ENCODE measurements at places on chromosomes 6 and 20.
A peak's percentile ranks its signal among the peaks of the same experiment; 100 is the strongest.

DNA sequence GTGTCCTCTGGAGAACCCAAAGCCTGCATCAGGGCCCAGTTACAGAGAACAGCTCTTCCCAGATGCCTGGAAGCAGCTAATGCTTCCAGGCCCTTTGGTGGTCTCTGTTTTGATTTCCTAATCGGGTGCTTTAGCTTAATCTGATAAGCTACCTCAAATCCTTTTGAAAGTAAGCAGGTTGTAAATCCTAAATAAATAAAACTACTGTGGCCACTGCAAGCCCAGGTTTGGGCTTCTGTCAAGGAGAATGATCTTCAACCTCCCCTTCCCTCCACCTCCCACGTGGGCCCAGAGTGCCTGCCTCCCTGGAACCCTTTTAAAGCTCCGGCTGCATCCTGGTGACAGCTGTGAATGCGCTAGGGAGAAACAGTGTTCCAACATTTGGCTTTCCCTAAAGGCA lies 25.2 kb upstream of the FYN start:
- no peak overlapping the region for H3K4me3 ChIP-seq
- no peak overlapping the region for H3K27ac ChIP-seq
- DNase-seq = no peak
- peaks cover 2% of the 10 kb centered on the region for H3K27me3 ChIP-seq
- no peaks in the 10 kb centered on the region for H3K4me1 ChIP-seq
- H3K36me3 ChIP-seq = no peaks in the 10 kb centered on the region

DNA sequence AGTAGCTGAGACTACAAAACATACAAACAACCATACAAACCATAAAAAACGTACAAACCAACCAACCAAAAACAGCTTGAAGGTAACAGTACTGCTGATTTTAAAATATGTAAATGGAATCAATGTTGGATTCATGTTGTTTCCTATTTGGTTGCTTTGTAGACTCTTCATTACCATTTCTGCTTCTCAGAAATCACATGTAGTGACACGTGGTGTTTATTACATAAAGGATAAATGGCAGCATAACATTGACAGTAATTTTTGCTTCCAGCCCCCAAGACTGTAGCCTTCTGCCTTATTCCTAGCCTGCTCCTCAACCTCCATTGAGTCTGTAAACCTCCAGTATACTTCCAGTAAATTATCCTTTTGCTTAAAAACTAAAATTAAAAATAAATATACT lies 73.3 kb downstream of the KLHL32 start:
- H3K4me1 ChIP-seq = no peaks in the 10 kb centered on the region
- no peak for DNase-seq
- H3K27me3 ChIP-seq = peaks cover 2% of the 10 kb centered on the region
- H3K36me3 ChIP-seq = no peaks in the 10 kb centered on the region
- no peak overlapping the region for H3K27ac ChIP-seq

DNA sequence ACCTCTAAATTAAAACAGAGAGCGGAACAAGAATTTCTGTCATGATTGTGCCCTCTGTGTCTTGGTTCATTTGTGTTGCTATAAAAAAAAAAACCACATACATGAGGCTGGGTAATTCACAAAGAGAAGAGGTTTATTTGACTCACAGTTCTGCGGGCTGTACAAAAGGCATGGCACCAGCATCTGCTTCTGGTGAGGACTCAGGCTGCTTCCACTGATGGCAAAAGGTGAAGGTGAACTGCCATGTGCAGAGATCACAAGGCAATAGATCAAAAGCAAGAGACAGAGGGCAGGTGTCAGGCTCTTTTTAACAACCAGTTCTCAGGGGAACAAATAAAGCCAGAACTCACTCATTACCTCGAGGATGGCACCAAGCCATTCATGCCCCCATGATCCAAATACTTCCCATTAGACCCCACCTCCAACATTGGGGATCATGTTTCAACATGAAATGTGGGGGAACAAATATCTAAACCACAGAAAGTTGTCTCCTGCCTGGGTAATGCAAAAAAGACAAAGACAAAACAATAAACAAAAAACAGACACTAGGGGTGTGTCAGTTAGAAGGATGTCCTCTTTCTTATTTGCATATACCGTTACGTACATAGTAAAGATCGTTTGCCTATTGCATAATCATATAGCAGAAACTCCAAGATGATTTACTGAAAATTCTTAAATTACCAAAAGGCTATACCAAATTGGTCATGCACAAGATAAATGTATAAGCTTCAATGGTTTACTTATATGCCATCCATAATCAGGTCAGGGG lies 17.0 kb downstream of the SERPINB9 start:
- peaks cover 20% of the 10 kb centered on the region for H3K36me3 ChIP-seq
- H3K27ac ChIP-seq = peak overlapping the region; percentile 31
- H3K4me3 ChIP-seq = no peak overlapping the region
- H3K4me1 ChIP-seq = peaks cover 33% of the 10 kb centered on the region
- no peaks in the 10 kb centered on the region for H3K27me3 ChIP-seq

GRCh38 chr6:166341464-166341863 lies 881 bp downstream of the SFT2D1 start:
- H3K27ac ChIP-seq = peak overlapping the region; percentile 92
- H3K36me3 ChIP-seq = peaks cover 8% of the 10 kb centered on the region
- DNase-seq = peak; percentile 56
- peak overlapping the region; percentile 94 for H3K4me3 ChIP-seq
- peaks cover 17% of the 10 kb centered on the region for H3K27me3 ChIP-seq

DNA sequence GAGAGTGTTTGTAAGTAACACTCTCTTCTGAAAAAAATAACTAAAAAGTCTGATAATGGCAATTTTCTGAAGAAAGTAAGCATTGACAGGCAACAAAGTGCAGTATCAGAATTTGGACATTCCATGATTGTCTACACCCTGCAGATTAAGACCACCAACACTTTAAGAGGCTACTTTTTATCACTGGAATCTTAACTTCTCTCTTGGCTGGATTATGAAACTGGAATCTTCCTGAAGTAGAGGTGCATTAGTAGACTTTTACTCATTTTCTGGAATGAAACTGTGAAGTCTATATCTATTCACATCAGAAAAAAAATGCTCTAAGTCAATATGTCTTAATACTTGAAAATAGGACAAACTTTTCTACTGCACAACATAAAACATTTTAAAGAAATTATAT lies 547.5 kb downstream of the COL12A1 start:
- no peak overlapping the region for H3K4me3 ChIP-seq
- H3K27ac ChIP-seq = no peak overlapping the region
- H3K4me1 ChIP-seq = no peaks in the 10 kb centered on the region
- no peak for DNase-seq
- H3K36me3 ChIP-seq = no peaks in the 10 kb centered on the region
- H3K27me3 ChIP-seq = no peaks in the 10 kb centered on the region

DNA sequence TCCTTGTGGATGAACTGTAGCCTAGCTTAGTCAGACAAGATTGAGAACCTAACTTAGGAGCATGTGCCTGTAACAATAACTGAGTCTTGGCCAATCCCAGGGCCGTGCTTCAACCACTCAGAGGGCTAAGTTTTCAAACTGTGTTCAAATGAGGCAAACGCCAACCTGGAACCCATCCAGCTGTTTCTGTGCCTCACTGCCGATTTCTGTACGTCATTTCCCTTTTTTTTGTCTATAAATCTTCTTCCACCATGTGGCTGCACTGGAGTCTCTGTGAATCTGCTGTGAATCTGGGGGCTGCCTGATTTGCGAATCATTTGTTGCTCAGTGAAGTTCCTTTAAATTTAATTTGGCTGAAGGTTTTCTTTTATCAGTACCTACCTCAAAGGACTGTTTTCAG lies 115.0 kb upstream of the CHD6 start:
- no peak for DNase-seq
- peaks cover 2% of the 10 kb centered on the region for H3K27me3 ChIP-seq
- no peak overlapping the region for H3K4me3 ChIP-seq
- H3K27ac ChIP-seq = no peak overlapping the region

Measured in immature natural killer cell (primary cell).